Activated T-cell treated with anti-CD3 and anti-CD28 coated beads for 4 hours (primary cell): ENCODE measurements at places on chromosomes 11 and 22.
A peak's percentile ranks its signal among the peaks of the same experiment; 100 is the strongest.

DNA sequence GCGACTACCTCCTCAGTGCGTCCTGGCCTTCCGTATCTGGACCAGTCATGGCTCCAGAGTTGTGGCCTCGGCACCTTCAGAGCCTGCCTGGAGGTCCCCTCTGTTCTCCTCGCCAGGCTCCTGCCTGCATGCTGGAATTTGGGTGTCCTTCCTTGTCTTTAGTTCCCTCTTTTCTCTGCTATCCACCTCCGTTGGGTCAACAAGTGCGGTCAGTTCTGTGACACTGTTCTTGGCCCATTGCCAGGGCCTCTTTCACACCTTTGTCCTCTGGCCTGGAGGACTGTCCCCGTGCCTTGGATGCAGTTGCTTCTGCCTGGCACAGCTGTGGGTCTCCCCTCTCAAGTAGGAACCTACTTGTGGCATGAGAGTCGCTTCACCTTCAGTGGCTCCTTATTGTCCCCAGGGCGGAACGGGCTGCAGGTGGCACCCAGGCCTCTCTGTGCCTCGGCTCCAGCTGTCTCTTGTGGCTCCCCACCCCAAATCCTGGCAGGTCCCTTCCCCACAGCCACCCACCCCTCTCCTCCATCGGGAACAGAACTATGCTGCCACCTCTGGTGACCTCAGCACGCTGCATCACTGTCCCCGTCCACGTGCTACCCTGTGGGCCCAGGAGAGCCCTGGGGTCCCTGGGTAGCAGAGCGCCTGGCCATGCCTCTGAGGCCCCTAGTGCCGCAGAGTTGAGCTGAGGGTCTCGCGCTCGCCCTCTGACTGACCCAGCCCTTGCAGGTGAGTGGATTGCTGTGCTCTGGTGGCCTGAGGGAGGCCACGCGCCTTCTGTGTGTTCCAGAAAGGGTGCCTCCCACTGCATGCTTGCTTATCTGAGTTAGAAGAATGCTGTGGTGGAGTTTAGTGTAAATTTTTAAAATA, 4.7 kb downstream of the DGCR8 start:
- DNase-seq = no peak

DNA sequence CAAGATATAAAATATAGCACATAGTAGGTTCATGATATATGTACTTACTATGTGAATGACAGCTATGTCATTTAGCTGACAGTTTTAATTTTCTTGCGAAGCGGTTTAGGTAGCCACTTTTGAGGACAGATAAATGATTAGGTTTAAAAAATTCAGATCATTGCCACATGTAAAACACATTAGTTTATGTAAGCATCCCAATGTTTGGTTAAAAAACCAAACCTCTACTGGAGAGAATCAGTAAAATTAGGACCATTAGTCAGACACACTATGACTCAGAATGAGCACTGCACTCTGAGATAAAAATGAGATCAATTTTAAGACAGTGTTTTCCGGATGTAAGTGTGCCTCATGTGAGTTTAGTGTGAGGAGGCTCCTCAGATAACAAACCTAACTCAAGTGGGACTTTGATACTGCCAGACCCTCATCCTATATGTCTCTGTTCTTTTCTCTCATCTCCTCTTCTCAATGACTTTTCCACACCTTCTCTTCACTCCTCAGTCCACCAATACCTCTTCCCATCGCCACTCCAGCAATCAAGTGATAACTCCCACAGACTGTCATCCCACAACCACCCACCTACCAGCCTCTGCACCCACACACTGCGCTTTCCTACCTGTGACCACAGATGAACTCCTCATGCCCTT, 6.8 kb upstream of the OR2AT4 start:
- DNase-seq = no peak

DNA sequence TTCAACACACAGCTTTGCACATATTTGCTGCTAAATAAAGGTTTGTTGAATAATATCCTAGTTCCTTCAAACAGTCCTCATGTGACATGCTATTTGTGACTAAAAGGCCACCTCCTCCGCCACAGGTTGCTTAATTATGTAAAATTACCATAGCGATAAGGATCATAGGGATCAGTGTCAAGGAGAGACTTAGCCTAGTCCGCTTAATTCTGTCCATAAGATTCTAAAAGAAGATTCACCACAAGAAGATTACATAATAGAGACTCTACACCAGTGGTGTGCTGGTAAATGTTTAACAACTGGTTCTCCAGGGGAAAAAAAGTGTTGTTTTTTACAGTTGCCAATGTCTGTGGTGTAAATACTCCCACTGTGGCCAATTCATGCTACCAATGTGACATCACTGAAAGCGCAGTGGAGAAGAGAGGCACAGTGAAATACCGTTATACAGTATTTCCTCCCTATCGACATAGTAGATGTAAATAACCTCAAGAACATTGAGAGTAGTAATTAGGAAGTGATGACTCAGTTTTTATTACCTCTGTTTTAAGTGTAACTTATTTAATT, 4.2 kb upstream of the CHRDL2 start:
- DNase-seq = no peak

DNA sequence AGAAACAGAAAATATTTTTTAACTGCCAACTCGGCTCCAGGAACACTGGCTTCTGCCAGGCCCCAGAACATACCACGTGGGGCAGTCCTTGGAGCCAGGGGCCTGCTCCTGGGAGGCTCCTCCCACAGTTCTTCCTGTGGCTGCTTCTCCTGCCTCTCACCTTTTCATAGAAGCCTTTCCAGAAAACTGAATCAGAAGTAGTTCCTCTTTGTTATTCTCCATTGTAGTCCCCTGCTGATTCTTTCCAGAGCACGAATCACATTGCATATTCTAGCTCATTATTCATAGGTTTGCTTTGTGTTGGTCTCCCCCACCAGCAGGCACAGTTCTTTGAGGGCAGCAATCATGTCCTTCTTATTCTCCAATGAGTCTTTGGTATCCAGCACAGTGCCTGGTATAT, 106.0 kb downstream of the EFCAB6 start:
- no peak for DNase-seq

GRCh38 chr11:95304777-95305176, 73.8 kb upstream of the SESN3 start:
- DNase-seq = no peak

DNA sequence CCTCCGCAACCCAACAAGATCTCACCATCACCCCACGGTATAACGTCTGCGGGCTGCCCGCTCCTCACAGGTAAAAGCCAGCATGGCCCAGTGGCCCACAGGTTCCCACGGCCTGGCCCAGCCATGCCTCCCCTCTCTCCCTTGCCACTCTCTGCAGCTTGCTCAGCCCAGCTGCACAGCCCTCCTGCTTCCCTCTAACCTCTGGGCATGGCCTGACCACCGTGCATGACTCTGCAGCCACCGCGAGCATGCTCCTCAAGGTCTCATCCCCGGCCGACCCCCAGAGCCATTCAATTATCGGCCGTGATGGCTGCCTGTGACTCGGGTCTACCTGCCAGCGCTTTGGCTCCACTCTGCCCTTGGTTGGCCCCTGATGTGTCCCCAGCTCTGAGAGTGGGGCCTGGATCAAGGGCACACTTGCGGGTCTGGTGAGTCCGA, 185.5 kb downstream of the CTTN start:
- no peak for DNase-seq

DNA sequence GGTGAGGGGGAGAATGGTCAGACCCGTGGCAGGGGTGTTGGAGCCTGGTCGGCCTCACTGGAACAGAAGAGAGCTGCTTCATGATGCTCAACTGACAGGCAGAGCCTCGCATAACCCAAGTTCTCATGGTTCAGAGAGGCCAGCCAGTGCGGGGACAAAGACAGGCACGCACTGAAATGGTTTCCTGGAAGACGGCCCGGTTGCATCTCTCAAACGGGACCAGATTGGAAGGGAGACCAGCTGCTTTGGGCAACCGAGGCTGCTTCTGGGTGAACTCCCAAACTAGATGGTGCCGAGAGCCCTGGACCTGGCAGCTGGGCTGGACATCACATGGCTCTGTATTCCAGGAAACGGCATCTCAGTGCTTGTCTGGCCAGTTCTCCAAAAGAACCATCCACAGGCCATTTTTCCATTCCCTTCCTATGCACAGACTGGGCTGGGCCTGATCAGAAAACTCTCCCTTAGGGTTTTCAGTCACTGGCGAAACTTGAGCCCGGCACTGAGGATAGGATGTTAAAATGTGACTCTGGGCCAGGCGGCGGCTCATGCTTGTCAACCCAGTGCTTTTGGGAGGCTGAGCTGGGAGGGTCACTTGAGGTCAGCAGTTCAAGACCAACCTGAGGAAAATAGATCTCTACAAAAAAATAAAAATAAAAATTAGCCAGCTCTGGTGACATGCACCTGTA, 80.1 kb upstream of the PRODH start:
- no peak for DNase-seq

- DNase-seq = no peak
Observed at GRCh38 chr11:69153661-69154060, 2.1 kb upstream of the SMIM38 start.

GRCh38 chr22:21672107-21672629, 6.4 kb downstream of the PPIL2 start:
- no peak for DNase-seq

DNA sequence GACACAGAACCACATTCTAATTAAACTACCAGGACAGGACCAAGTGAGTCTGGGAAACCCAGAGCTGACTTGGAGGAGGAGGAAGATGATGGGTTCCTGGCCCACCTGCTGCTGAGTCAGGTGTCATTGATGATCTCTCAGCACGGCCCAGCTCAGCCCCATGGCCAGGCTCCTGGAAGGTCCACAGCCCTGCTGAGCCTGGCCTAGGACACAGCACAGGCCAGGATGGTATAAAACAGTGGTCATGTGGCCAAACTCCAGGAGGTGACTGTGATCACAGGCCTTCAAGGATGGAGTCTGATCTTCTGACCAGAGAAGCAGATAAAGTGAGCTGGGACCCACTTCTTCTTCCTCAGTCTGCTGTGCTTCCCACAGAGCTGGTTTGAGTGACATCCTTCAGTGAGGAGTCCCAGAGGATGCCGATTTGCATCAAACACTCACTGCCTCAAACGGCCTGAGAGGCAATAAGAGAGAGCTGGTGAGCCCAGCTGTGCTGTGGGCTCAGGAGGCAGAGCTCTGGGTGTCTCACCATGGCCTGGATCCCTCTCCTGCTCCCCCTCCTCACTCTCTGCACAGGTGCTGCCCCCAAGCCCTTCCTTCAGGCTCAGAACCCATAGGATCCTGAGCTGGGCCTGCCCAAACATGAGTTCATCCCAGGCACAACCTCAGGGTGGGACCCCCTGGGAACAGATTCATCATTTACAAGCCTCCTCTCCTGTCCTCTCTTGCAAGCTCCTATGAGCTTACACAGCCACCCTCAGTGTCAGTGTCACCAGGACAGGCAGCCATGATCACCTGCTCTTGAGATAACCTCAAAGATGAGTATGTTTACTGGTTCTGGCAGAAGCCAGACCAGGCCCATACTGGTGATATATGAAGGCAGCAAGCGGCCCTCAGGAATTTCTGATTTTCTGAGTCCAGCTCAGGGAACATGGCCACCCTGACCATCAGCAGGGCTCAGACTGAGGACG, 37.7 kb upstream of the IGLL5 start:
- no peak for DNase-seq

DNA sequence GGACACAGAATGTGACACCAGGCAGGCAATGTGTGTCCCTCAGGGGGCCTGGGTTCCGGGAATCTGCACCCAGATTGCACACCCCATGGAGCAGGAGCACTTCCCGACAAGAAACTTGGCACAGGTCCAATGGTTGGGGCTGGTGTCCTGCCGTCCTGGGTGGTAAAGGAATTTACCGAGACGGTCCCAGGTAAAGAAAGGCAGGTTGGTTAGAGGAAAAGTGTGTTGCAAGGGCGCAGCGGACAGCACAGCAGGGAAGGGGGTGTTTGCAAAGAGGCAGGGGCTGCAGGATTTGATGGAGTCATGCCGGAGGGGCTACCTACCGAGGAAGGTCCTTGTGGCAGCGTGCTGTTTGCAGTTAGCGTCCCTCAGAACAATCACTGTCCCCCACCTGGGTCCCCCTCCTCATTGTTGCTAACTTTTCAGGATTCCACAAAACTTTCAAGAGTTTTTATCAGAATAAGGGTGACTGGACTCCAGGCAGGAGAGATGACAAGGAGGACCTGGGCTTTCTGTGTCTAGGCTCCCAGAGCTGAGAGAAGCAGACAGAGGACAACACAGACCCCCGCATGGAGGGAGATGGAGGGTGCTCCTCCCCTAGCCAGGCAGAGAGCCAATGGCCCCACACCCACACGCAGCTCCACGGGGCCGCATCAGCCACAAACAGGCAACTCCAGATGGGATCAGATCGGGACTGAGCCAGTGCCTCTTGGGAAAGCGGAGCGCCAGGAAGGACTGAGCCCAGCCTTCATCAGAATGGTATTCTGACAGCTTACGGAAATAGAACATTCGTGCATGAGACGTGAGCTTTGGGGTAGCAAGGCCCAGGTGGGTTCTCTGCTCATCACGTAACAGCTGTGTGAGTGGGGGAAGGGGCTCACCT, 1423.9 kb downstream of the BRD1 start:
- no peak for DNase-seq

DNA sequence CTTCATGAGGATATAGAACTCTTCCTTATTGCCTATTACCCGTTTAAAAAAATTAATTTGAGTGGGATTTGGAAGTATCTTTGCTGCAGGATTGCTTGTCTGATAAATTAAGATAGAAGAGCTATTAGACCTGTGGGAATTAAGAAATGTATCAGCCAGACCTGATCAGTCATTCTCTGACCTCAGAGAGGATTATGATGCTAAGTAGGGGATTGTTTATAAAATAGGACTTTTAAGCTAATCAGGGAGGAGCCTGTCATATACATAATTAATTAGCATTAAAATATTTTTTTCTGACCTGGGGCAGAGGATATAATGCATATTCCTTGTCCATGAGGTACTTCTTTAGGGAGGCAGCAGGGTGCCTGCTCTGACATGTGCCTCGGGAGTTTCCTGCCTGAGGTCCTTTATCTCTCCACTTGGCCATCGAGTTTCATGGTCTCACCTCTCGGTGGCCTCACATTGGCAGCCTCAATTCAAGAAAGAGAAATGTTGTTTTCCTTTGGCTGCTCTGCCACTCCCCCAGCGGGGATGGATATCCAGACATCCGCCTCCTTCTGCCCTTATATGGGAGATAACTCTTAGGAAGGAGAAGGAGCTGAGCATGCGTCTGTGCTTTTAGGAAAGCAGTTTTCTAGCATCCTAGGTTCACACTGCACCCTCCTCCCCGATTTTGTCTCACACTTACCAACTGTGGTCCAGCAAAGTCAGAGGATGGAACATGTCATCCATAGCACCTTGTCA, 41.1 kb downstream of the DIXDC1 start:
- DNase-seq = no peak

- peak; percentile 9 for DNase-seq
Observed at GRCh38 chr22:19121631-19122142, 525 bp downstream of the DGCR2 start.
